ENCODE measurements at places on chromosomes 13 and 19.

- DNase-seq = no peak
These were observed 549.0 kb downstream of the GPC6 start for GRCh38 chr13:93775507-93776108.

GRCh38 chr13:20960663-20961309, 58.2 kb upstream of the XPO4 start:
- DNase-seq = no peak

DNA sequence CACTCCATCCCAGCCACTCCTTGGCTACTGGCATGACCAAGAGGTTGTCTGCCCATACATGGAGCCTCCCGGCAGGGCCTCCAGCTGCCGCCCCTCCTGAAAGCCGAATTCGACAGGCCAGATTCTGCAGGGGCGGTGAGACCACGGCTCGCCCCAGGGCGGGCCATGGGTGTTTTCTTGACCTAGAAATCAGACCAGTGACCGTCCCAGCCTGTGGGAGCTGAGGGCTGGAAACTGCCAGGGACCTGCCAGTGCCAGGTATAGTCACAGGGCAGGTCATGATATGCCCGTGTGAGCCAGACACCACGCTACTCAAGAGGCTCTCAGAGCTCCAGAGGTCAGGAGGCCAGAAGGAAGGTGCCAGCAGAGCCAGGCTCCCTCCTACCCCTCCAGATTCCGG, 16.8 kb downstream of the DAPK3 start:
- no peak for DNase-seq

GRCh38 chr19:28322945-28323344, 890.0 kb downstream of the UQCRFS1 start:
- DNase-seq = no peak

- DNase-seq = no peak
These were observed 39.5 kb upstream of the TEX29 start for GRCh38 chr13:111280681-111281585.

- no peak for DNase-seq
These were observed 45.7 kb upstream of the RNF113B start for GRCh38 chr13:98222816-98223215.

DNA sequence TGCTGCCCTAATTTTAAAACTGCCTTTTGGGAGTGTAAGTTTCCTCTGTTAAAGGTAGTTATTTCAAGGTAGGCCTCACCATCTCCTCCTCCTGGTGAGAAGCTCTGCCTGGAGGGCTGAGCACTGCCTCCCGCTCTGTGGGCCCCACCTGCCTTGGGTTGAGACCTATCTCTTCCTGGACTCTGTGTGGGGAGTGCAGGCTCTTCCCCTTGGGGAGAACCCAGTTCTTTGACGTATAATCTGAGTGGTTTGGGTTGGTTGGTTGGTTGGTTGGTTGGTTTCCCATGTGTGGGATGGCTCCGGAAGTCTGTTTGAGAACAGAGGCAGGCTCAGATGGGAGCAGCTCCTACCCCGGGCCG, 39.1 kb downstream of the ACTN4 start:
- DNase-seq = no peak

DNA sequence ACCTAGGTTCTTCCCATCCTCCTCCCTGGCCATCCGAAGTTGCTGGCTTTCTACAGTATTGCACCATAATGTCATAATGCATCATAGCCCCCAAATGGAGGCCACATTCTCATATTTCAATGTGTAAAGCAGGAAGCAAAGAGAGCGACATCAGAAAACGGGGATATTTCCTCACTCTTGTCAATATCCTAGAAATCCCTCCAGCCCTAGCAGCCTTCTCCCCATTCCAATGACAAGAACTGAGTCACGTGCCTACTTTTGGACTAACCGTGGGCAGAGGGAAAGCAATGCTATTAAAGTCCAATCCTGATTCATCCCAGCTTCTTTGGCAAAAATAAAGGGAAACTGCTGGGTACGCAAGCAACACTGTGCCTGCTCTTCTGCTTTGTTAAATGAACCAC, 4.3 kb upstream of the RAP2A start:
- no peak for DNase-seq

GRCh38 chr19:13241231-13242104, 91.3 kb downstream of the IER2 start:
- DNase-seq = no peak

- DNase-seq = no peak
These were observed 177.8 kb downstream of the OLFM4 start for GRCh38 chr13:53206455-53206854.

GRCh38 chr19:40392894-40393517, 3.0 kb upstream of the HIPK4 start:
- DNase-seq = no peak

- DNase-seq = no peak
These were observed at the start of gene KLK3 for GRCh38 chr19:50854636-50855410. Gene KLK3 (plus strand): TSS chr19:50854915. CDS start chr19:50854956, 41 bp downstream.

- DNase-seq = no peak
These were observed 2.5 kb downstream of the LYL1 start for GRCh38 chr19:13100031-13100588.

GRCh38 chr13:79803296-79803695, 322.3 kb downstream of the NDFIP2 start:
- no peak for DNase-seq

DNA sequence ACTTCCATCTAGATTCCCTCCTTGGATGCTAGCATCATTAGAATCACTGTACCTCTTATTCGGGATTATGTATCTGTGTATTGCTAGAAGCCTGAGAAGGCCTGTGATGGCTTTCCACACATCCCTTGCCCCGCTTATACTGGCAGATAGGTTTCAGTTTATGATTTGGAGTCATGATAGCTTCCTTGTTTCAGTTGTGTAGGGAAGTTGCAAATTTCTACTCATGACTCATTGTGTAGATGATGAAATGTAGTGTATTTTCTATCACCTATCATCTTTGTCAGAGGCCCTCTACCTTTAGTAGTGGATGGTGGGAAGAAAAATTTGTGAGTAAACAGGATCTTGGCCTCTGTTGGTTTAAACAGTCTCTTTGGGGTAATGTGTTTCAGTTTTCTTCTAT, 165.2 kb downstream of the GGACT start:
- no peak for DNase-seq

- DNase-seq = peak; percentile 59
These were observed 535 bp downstream of the BSG start for GRCh38 chr19:572743-573518.

DNA sequence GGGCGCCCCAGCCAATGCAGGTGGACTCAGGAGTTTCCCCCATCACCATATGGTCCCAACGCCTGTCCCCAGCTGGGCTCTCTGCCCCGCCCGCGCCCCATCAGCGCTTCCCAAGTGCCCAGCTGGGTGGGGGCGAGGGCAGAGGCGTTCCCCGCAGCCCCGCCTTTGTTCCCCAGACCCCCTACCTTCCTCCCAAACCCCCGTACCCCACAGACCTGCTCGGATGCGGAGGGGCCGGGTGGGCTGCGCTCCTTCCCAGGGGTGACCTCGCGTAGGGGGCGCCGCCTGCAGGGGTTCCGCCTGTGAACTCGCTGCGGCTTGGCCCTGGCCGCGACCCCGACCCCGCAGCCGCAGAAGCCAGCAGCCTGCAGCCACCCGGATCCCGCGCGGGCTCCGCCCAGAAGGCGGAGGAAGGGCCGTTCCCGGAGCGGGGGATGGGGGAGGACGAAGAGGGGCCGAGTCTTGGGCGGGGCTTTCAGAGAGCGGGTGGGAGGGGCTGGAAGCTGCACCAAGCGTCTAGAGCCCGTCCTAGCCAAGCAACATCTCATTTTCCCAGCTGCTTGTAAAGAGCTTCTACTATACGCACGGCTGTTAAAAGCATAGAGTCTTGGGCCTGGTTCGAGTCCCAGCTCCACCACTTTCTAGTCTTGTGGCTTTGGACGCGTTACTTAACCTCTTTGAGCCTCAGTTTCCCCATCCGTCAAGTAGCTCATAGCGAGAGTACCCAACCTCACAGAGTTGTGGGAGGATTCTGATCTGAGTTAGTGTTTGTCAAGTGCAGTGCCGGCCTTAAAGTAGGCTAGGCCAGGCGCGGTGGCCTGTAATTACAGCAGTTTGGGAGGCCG, at the start of gene RAB3D:
Gene RAB3D, minus strand, starts transcription at position 404 of the 845 bp plus-strand sequence. CDS start 2,258 bp downstream, outside the sequence.
- peak; percentile 90 for DNase-seq

DNA sequence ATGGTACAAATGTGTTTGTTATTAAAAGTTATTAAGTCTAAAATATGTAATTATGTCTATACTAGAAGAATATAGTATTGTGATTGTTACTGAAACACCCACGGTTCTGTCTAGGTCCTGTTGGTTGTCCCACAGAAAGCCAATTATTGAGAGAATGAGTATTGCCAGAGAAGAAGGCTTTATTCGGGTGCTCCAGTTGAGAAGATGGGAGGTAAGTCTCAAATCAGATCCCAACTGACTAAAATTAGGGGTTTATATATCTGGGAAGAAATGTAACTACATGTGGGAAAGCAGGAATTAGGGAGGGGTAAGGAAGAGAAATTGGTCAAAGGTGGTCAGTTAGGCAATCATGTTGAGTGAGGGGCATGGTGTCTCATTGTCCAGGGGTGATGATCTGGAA, 798.4 kb downstream of the PCDH17 start:
- no peak for DNase-seq

DNA sequence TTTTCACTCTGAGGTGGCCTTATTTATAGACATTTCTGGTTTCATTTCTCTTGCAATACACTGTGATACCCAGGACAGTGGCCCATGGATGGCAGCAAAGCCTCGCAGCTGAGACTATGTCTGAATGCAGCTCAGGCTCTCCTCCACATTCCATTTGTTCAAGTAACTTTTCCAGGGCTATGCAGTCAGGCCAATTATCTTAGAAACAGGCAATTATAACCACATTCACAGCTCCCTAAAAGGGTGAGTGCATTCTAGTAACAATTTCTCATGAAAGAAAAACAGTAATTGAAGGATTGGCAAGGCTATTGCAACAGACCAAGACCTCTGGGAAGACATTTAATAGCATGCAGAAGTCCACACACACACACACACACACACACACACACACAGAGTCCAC, 264.0 kb downstream of the TBC1D4 start:
- no peak for DNase-seq

GRCh38 chr13:44399074-44399473, 25.4 kb downstream of the SERP2 start:
- DNase-seq = peak; percentile 11

- no peak for DNase-seq
These were observed 325.9 kb downstream of the NDFIP2 start for GRCh38 chr13:79806821-79807220.

GRCh38 chr13:96431044-96431581, 341.2 kb downstream of the HS6ST3 start:
- no peak for DNase-seq

- DNase-seq = no peak
These were observed 442.7 kb downstream of the OXGR1 start for GRCh38 chr13:96551546-96551945.

- DNase-seq = no peak
These were observed 189.1 kb downstream of the FGF14 start for GRCh38 chr13:102212729-102213128.

DNA sequence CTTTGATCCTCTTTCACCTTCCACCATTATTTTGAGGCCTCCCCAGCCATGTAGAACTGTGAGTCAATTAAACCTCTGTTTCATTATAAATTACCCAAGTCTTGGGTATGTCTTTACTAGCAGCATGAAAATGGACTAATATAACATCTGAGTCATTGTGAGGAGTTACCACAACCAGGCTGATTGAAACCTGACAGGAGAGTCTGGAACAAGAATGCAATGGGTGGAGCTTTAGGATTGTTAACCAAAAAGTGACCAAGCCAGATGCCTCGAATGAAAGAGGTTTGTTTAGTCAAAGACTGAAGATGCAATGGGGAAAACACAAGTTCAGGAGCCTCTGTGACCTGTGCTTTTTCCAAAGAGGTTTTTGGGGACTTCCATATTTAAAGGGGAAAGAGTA, 659.0 kb downstream of the SLITRK6 start:
- DNase-seq = no peak

GRCh38 chr13:80100636-80101035, 240.3 kb downstream of the SPRY2 start:
- DNase-seq = no peak

DNA sequence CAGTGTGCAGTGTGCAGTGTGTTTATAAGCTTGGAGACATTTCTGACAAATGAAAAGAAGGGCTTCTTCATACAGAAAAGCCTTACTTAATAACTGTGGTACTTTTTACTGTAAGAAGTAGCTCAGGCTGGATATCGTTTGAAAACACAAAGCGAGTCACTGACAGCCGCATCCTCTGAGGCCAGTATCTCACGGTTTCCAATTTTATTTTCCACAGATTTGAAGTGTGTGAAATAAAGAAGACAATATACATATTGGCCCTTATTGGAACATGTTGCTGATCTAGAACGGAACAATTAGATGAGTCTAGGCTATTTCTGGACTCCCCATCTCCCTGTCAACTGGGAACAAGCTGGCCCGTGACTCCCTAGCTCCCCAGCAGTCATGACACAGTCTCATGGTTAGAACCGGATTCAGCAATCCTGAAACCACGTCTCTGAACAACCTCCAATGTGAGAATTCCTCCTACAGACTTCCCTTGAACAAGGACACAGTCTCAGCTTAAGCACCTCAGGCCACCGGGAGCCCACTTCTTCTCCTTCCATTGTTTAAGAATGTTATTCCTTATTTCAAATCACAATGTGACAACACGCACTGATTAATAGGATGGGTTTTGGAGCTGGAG, 484.5 kb downstream of the COG6 start:
- no peak for DNase-seq

- no peak for DNase-seq
These were observed 160.3 kb downstream of the KCTD15 start for GRCh38 chr19:33956941-33957340.

GRCh38 chr19:40667602-40668001, 22.8 kb downstream of the NUMBL start:
- DNase-seq = no peak

DNA sequence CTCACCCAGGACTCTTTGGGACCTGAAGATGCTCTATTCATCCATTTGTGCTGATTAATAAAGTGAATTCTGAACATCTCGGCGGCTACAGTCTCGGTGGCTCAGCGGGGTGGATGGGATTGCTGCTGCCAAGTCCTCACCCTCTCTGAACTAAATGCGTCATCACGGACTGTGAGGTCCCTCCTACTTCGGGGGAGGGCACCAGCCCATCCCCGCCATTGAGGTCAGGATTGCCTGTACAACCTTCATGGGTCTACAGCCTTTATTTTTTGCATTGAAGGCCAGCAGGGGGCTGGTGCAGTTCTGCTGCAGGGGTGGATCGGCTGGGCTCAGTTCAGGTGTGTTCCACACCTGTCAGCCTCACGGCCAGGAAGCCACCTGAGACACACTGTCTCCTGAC, 181.8 kb downstream of the COL4A1 start:
- DNase-seq = no peak

- no peak for DNase-seq
These were observed 112.3 kb downstream of the COL4A2 start for GRCh38 chr13:110419381-110419791.

All from NCI-H1092 (cell line).